ENCODE measurements at places on chromosomes 6 and 20. TPM values are rescaled to one million over a fixed set of nuclear protein-coding genes. Genes with fewer than 3 reads are reported as not detected.

DNA sequence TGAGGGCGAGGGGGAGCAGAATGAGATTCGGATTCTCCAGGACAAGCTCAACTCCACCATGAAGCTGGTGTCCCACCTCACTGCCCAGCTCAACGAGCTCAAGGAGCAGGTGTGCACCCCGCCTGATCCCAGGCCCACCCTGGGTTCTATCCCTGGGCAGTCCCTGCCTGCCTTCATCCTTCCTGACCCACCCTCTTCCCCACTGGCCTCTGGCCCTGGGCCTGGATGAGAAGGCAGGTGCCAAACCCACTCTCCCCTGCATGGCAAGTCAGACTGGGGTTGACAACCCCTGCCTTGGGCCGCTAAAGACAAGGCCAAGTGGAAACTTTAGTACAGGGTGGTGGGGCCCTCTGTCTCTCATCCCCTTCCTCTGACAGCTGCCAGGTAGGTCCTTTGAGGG is 16.5 kb downstream of the UQCC2 start:
- peaks cover 86% of the 10 kb centered on the region for H3K36me3 ChIP-seq
- H3K27me3 ChIP-seq = no peaks in the 10 kb centered on the region
- H3K27ac ChIP-seq = peak overlapping the region; percentile 77
- H3K4me3 ChIP-seq = no peak overlapping the region

DNA sequence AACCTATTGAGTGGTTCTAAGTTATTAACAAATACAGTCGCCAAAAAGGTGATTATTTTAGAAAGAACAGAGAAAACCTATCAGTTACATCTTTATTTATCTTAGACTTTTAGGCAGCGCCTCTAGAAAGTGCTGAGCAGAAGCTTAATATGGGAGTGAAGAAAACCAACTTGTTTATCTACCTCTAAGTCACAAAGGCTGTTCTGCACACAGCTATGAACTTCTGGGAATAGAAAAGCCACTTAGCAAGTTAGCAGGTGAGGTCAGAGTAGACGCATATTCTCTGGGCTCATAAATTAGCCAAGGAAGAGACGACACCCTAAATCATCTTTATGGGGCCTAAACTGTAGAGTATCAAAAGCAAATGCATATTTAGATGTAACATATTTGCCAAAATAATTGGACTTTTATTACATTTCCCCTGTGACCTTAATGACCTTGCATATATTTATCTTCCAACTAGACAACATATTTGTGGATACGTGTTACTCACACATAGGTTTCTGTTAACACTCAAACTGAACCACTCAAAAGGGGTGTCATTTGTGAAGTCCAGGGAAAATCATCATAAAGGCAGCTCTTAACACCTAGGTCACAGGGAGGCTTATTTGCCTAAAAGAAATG is 267.1 kb downstream of the ADGB start:
- no peak overlapping the region for H3K27ac ChIP-seq
- DNase-seq = no peak
- no peaks in the 10 kb centered on the region for H3K27me3 ChIP-seq
- H3K4me1 ChIP-seq = no peaks in the 10 kb centered on the region

- H3K4me3 ChIP-seq = peak overlapping the region; percentile 38
- no peak for DNase-seq
- H3K27me3 ChIP-seq = no peaks in the 10 kb centered on the region
- no peaks in the 10 kb centered on the region for H3K36me3 ChIP-seq
These were observed 90.5 kb upstream of the EPB41L1 start for GRCh38 chr20:36063916-36064657.

GRCh38 chr6:166997768-166998255 is 1.4 kb upstream of the CEP43 start:
- peak overlapping the region; percentile 72 for H3K27ac ChIP-seq
- DNase-seq = peak; percentile 74
- H3K4me3 ChIP-seq = peak overlapping the region; percentile 85
- no peaks in the 10 kb centered on the region for H3K27me3 ChIP-seq
- peaks cover 13% of the 10 kb centered on the region for H3K4me1 ChIP-seq
- H3K36me3 ChIP-seq = peaks cover 63% of the 10 kb centered on the region

GRCh38 chr6:159645640-159646039 is 47.4 kb downstream of the SOD2 start:
- no peaks in the 10 kb centered on the region for H3K36me3 ChIP-seq
- no peak overlapping the region for H3K4me3 ChIP-seq
- H3K27ac ChIP-seq = no peak overlapping the region

DNA sequence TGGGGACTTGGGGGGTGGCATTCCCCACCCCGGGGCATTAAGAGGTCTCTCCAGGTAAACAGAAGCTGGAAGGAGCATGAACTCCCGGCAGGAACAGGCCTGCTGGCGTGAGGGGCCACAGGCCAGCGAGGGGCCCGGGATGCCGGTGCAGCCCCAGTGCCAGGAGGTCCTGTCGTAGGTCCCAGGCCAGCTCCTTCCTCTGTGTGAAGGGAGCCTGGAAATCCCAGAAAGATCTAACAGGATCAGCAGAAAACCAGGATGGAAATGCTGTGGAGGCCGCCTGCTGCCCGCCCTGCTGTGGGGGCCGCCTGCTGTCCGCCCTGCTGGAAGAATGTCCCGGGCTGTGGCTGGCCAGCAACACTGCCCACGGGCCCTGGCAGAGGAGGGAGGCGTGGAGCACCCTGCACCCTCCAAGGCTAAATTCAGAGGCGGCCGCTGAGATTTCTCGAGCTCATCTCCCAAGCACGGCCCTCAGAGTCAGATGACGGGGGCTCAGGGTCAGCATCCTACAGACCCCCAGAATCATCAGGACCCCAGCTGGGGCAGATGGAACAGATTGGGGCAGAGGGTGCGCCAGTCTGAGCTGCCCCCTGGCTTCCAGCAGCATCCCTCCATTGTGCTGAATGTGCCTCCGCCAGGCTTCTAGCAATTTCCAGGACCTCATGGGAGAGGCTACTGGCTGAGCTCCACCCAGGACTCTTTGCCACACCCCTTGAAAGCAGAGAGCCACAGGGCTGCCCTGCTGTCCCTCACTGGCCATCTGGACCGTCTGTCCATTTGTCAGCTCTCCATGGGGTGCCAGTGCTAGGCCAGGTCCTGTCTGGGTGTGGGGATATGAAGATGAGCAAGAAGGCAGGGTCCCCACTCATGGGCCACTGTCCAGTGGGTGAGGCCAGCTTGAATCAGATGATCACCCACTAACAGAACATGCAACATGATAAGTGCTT is 32.2 kb upstream of the SLCO4A1 start:
- no peaks in the 10 kb centered on the region for H3K36me3 ChIP-seq
- H3K4me3 ChIP-seq = no peak overlapping the region
- no peak for DNase-seq
- no peaks in the 10 kb centered on the region for H3K27me3 ChIP-seq
- no peaks in the 10 kb centered on the region for H3K4me1 ChIP-seq

DNA sequence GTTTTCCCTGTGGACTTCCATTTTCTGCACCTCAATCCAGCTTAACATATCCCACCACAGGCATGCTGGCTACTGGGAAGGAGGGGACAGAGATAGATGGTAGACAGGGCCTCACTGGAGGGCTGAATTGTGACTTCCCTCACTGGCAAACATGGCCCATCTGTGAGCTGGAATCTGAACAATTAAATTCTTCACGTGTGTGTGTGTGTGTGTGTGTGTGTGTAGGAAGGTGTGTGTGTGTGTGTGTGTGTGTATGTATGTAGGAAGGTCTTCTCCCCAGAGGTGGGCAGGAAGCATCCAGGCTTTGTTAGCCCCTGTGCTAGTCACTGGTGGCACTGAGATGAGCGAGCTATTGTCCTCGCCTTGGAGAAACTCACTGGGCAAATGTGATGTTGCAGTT is 5.4 kb upstream of the TOX2 start:
- H3K4me1 ChIP-seq = peaks cover 19% of the 10 kb centered on the region
- no peak overlapping the region for H3K4me3 ChIP-seq
- no peak for DNase-seq
- H3K36me3 ChIP-seq = no peaks in the 10 kb centered on the region

DNA sequence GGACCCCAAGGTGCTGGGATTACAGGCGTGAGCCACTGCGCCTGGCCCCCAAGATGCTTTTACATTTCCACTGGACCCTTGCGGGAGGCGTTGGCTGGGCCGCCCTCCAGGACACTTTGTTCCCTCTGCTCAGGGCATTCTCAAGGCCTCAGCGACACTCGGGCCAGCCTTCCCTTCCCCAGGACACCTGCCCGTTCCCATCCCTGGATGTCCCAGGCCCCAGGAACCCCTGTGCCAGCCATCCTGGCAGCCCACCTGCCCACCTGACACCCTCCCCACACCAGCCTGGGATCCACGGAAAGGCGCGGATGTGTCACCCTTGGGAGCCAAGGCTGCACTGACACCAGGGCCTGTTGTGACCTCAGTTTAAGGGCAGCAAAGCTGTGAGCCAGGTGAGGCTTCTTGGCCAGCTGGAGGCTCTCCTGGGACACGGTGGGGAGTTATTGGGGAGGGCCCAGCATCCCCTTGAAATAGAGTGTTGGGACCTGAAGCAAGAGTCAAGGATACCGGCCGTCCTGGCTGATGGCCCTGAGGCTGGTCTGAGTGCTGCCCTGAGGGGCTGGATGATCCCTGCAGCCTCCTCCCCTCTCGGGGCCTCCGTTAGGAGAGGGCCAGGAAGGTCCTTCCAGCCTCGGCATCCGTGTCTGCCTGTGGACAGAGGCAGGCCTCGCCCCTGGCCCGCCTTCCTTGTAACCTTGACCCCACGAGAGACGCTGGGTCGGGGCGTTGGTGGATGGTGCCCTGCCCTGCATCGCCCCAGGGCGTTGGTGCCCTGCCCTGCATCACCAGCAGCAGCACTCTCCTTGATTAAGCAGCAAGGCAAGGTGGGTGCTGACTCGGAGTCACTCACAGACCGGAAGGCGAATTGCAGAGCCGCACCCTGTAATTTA is 84.2 kb upstream of the BHLHE23 start:
- no peaks in the 10 kb centered on the region for H3K36me3 ChIP-seq
- no peak overlapping the region for H3K4me3 ChIP-seq
- DNase-seq = no peak
- peaks cover 80% of the 10 kb centered on the region for H3K27me3 ChIP-seq
- no peak overlapping the region for H3K27ac ChIP-seq
- H3K4me1 ChIP-seq = no peaks in the 10 kb centered on the region

Gene LIME1
- 38.5 TPM for total RNA-seq

Gene IP6K3
- 5.3 TPM for total RNA-seq

DNA sequence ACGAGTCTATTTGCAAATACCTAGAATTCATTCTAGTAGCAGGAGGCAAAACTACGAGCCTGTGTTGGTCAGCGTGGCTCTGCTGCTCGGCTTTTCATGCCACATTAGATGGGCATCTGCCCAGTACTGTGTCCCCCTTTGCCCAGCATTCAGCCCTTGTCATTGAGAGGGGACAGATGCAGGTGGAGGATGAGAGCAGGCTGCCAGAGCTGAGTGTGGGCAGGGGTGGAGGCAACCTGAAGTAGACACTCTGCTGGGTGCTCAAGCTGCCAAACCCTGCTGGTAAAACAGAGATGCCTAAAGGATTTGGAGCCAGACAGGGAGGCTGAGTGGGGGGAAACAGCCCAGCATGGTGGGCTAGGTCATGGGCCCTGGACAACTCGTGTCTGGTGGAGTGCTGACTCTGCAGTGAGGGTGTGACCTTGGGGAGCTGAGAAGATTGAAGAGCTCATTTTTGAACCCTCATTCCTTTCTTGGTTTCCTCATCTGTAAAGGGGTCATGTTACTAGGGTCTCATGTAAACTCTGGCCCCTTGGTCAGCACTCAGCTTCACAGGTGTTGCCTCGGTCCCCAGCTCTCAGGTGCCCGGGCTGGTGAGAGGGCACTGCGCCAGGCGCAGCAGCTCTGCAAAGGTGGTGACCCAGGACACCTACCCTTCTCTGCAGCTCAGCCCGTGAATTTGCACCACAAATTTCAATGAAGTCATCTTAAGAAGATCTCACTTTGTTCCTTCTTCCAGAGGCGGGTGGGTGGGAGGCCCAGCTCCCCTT is 64.2 kb upstream of the BHLHE23 start:
- H3K27ac ChIP-seq = no peak overlapping the region
- no peaks in the 10 kb centered on the region for H3K36me3 ChIP-seq
- no peak overlapping the region for H3K4me3 ChIP-seq
- H3K27me3 ChIP-seq = peaks cover 54% of the 10 kb centered on the region

DNA sequence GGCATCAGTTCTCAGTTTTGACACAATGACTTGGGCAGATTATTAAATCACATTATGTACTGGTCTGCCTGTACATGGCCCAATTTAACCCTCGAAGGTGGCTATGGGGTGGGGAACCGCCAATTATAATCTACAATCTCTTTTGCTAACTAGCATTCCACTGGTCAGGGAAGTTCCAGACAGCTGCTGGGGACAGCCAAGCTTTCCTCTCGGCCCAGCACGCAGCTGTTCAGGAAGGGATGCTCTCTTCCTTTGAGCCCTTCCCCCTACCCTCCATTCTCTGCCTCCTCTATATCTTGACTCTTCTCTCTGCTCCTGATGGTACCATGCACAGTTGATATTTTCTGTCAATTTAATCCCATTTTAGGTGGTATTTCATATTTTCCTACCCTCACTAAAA is 233.5 kb upstream of the AGPAT4 start:
- no peak overlapping the region for H3K27ac ChIP-seq
- H3K36me3 ChIP-seq = no peaks in the 10 kb centered on the region
- H3K4me1 ChIP-seq = no peaks in the 10 kb centered on the region
- no peaks in the 10 kb centered on the region for H3K27me3 ChIP-seq
- no peak overlapping the region for H3K4me3 ChIP-seq

Gene FAM217A
- not detected for total RNA-seq

DNA sequence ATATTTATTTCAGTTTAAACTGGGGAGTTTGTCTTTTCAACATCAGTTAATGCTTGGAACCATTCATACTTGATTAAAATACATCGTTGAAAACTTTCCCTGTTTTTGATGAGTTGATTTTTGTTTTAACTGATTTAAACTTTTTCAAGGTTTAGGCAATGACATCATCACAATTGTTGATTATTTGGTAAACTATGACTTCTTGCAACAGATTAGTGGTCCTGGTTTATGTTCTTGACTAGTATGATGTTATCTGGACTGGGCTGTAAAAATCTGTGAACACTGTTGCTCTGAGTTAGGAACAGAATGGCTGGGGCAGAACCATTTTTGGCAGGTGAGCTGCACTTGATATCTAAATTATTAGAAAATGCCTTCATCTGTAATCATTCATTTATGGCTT is at the start of gene ZC2HC1B:
ZC2HC1B (plus strand) TSS at position 241 of the 400 bp plus-strand sequence; CDS start at position 307, 66 bp downstream.
- no peak for DNase-seq
- no peaks in the 10 kb centered on the region for H3K4me1 ChIP-seq
- H3K36me3 ChIP-seq = peaks cover 49% of the 10 kb centered on the region
- no peak within 1 kb of the TSS for H3K27ac ChIP-seq

GRCh38 chr20:438571-439469 is 23.5 kb downstream of the TBC1D20 start:
- no peak overlapping the region for H3K4me3 ChIP-seq
- no peak for DNase-seq
- no peak overlapping the region for H3K27ac ChIP-seq
- no peaks in the 10 kb centered on the region for H3K4me1 ChIP-seq
